ENCODE measurements at places on chromosomes 6 and 20. TPM values are rescaled to one million over a fixed set of nuclear protein-coding genes. Genes with fewer than 3 reads are reported as not detected.
A peak's percentile ranks its signal among the peaks of the same experiment; 100 is the strongest.

DNA sequence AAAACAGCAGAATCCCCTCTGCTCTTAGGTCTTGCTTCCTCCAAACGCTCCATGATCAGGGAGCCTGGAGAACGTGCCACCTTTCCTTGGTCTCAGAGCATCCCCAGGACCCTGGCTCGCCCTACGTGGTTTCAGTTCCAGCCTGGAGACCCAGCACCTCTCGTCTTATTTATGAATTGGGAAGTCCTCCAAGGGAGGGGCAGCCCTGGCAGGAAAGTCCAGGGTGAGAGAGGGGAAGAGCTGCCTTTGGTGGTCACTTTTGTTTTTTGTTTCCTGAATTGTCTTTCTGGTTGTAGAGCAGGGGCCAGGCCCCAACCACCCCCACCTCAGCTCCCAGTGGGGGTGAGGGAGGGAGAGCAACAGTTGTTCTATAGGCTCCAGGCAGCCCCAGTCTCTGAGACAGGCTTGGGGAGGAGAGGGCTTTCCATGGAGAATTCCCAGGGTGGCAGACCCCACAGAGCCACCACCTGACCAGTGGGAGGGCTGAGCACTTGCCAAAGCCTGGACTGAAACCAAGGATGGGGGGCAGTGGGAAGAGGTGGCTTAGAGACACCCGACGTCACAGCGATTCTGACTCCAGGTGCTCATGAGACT is 88.8 kb downstream of the PRND start:
- no peak for DNase-seq

Gene GRM1
- total RNA-seq: 0.07 TPM

DNA sequence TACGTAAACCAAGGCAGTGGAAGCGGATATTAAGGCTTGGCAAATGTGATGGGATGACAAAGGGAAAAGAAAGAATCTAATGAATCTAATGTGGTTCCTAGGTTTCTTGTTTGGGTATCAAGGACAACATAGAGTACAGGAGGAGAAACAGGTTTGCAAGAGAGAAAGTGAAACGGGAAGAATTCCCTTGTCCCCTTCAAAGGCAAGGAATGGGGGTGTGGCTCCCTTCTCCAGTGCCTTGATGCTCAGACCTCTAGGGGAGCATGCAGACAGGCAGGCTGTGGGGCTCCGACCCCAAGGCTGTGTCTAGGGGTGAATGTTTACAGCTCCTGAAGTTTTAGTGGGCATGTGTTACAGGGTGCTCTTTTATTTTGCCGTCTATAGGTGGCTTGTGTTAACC is 317.5 kb upstream of the HSF2 start:
- no peak for DNase-seq

DNA sequence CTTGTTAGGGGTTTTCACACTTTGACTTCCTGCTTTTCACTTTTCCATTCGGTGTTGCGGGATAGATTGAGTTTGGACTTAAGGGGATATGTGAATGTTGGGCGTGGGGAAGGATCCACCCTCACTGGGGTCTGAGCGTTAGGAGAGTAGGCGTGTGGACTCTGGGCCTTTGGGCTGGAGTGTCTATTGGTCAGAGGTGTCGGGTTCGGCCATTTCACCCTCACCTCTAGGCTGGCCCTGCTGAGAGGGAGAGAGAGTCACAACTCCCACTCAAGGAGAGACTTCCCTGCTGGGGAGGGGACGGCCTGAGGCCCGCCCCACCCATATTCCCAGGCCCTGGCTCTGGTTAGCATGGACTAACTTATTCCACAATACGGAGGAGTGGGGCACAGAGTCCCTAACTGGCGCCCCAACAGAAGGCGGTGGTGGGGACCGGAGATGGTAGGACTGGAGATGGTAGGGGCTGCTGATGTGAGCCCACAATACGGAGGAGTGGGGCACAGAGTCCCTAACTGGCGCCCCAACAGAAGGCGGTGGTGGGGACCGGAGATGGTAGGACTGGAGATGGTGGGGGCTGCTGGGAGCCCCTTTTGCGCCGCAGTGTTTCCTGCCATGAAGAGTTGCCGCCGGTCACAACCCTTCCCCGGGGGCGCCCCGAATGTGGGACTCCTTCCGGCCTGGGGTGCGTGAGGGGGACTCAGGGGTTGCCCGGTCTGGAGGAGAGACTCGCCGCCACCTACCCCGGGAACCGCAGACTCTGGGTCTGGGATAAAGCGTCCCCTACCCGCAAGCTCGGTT is 1.4 kb upstream of the PTPRA start:
- DNase-seq: no peak

Gene C6orf141
- total RNA-seq: not detected

- DNase-seq: no peak
These were observed 38.9 kb upstream of the SNAP25 start for GRCh38 chr20:10179574-10180298.

Gene OOEP
- not detected for total RNA-seq

DNA sequence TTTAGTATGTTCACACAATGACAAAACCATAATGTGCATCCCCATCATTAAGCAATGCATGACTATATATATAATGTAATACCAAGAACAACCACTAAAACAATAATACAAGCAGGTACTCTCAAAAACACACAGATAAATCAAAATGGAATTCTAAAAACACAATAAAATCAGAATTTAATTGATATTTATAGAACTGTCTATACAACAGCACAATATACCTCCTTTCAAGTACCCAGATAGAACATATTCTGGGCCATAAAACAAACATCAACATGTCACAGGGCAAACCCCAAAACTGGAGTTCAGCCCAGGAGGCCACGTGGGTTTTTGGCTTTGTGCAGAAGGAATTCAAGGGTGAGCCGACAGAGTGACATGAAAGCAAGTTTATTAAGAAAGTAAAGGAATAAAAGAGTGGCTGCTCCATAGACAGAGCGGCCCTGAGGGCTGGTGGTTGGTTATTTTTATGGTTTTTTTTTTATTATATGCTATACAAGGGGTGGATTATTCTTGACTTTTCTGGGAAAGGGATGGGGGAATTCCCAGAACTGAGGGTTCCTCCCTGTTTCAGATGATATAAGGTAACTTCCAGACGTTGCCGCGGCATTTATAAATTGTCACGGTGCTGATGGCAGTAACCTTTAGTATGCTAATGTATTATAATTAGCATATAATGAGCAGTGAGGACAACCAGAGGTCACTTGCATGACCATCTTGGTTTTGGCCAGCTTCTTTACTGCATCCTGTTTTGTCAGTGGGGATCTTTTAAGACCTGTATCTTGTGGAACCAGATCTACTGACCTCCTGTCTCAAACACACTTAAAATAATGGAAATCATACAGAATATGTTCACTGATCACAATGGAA is 5.6 kb downstream of the RAB23 start:
- no peak for DNase-seq

DNA sequence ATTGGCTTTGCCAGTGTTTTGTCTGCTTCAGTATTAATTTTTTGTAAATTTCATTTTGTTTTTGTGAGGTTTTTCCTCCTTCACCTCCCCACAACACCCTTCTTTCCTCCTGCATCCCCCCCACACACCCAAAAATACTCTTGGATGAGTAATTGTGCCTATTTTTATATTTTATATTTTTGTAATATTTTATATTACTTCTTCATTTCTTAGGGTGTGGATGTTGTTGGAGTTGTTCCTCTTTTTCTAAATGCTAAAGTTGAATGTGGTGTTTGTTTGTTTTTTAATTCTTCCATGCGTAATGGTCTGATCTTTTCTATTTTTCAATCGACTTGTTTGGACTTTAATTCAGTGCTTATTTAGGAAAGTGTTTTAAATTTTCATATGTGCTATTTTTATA is 420.5 kb upstream of the SOX4 start:
- no peak for DNase-seq

GRCh38 chr6:40907198-40907701 is 131.8 kb downstream of the UNC5CL start:
- DNase-seq: no peak

- no peak for DNase-seq
These were observed 9.3 kb upstream of the PRR18 start for GRCh38 chr6:166317261-166318212.

GRCh38 chr20:56249244-56249955 is 868 bp downstream of the MC3R start:
- DNase-seq: no peak

DNA sequence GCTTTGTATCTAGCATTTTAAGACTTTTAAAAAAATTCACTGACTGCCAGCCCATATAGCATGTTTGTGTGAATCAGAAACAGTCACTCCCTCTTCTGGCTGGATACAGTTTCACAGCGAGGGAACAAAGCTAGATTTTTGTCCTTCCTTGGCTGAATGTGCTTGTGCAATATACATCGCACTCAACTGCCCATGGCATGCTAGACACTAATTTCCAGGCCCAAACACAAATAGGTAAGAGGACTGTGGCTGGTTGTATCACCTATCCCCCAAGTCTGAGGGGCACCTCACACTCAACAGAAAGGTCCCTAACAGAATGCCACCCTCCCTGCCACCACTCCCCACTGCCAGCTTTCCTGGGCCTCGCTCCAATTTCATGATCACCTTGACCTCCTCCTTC is 16.2 kb upstream of the BLCAP start:
- DNase-seq: peak; percentile 23

Gene TRIM15
- total RNA-seq: not detected

- DNase-seq: no peak
These were observed 143.7 kb downstream of the MOXD1 start for GRCh38 chr6:132257561-132257960.

Gene PDYN
- total RNA-seq: not detected

Gene IP6K3
- total RNA-seq: 17.3 TPM

GRCh38 chr6:137095651-137096238 is 51.0 kb upstream of the IL20RA start:
- DNase-seq: no peak

Gene EYS
- total RNA-seq: not detected

- no peak for DNase-seq
These were observed 105.7 kb upstream of the LAMP5 start for GRCh38 chr20:9408422-9409300.

DNA sequence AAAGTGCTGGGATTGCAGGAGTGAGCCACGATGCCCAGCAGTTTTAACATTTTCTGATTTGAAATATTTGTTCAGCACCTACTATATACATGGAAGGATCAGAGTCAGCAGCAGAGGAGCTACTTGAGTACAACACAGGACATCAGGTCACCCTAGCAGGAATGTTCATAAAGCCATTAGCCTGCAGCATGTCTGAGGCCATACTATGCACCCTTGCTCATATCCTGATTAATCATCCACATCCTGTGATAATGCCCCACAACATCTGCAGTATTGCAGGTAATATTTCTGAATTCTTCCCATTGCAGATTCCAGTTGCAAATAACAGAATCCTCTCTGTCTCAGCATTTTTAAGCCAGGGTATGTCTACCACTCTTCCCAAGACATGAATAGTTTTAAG is 171.0 kb upstream of the PRND start:
- DNase-seq: no peak

Gene TPD52L1
- total RNA-seq: 29.4 TPM

- DNase-seq: no peak
These were observed 109.5 kb downstream of the TRIM27 start for GRCh38 chr6:28814032-28814976.

Gene TOMM34
- total RNA-seq: 10.6 TPM

Gene EIF6
- total RNA-seq: 23.0 TPM

- DNase-seq: no peak
These were observed 568 bp downstream of the AGPAT1 start for GRCh38 chr6:32175322-32175710.

- no peak for DNase-seq
These were observed 18.3 kb downstream of the FOXC1 start for GRCh38 chr6:1627827-1628560.

- no peak for DNase-seq
These were observed 955 bp upstream of the SLC26A8 start for GRCh38 chr6:36025260-36025931.

DNA sequence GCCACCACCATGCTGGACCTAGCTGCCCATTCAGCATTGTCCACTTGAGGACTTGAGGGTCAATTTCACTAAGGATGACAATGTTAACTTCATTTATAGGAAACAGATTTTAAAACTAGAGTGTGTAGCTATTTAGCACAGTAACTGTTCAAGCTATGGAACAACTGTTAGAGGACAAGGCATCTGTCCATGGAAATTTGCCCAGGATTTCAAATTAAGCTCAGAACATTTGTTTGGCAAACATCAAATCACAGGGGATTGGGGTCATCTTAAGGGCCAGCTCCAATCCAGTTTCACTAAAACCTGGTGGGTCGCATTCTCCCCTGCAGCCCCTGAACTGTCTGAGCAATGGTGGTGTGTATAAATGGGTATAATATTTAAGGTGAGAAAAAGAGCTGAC is 35.1 kb downstream of the PM20D2 start:
- DNase-seq: no peak

DNA sequence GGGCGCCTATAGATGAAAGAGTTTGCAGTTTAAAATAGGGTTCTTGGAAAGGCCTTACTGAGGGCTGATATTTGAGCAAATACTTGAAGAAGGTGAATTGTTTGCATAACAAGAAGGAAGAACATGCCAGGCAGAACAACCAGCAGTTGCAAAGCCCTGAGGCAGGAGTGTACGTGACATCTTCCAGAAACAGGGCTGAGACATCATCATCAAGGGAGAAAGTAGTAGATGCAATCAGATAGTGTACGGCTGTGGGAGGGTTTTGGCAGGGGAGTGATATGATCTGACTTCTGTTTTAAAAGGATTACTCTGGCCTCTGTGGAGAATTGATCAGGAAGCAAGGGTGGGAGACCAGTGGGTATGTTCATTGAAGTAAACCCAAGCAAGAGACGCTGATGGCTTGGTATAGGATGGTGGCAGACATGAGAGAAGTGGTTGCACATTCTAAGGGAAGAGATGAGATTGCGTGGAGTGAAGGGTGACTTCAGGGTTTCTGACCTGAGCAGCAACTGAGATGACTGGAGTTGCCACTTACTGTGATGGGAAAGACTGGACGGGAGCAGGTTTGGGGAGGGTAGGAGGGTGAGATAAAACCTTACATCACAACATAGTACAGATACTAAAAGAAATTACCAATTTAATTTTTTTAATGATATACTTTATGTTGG is 28.8 kb downstream of the RIOK1 start:
- DNase-seq: no peak

Gene SLC22A2
- not detected for total RNA-seq

GRCh38 chr6:109055771-109056235 is 38.8 kb downstream of the SESN1 start:
- DNase-seq: no peak

GRCh38 chr6:169619650-169620049 is 82.2 kb downstream of the WDR27 start:
- no peak for DNase-seq

Gene MAS1L
- not detected for total RNA-seq

- DNase-seq: no peak
These were observed 5.8 kb downstream of the TUBB start for GRCh38 chr6:30725713-30726505.

DNA sequence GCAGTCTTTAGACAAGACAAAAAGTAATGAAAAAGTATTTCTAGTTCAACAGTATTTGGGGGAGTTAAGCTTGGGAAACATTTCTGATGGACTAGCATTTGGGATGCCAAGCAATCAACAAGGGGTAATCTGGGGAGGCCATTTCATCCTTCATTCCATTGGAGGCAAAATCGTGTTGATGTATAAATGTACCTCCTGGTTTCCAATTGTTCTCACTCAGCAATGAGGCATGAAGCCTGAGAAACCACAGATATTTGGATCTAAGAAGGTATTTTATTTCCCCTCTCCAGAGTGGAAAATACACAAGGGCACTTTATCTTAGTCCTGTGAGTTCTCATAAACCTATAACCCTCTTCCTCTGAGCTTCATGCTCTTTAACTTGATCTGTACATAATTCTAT is 68.2 kb downstream of the TBX18 start:
- DNase-seq: no peak

Gene PEX3
- 14.9 TPM for total RNA-seq

Gene SCRT2
- not detected for total RNA-seq

Gene C6orf52
- not detected for total RNA-seq

All from right atrium auricular region (tissue), 2 donors.